Stimulated activated CD8-positive, alpha-beta memory T cell treated with anti-CD3 and anti-CD28 coated beads, Interleukin-4, amount 100 ng/mL, for 4 hours (primary cell): ENCODE measurements at places on chromosomes 12 and 14.
A peak's percentile ranks its signal among the peaks of the same experiment; 100 is the strongest.

- DNase-seq, result no peak
These were observed 22.9 kb downstream of the CPSF2 start for GRCh38 chr14:92144708-92145107.

DNA sequence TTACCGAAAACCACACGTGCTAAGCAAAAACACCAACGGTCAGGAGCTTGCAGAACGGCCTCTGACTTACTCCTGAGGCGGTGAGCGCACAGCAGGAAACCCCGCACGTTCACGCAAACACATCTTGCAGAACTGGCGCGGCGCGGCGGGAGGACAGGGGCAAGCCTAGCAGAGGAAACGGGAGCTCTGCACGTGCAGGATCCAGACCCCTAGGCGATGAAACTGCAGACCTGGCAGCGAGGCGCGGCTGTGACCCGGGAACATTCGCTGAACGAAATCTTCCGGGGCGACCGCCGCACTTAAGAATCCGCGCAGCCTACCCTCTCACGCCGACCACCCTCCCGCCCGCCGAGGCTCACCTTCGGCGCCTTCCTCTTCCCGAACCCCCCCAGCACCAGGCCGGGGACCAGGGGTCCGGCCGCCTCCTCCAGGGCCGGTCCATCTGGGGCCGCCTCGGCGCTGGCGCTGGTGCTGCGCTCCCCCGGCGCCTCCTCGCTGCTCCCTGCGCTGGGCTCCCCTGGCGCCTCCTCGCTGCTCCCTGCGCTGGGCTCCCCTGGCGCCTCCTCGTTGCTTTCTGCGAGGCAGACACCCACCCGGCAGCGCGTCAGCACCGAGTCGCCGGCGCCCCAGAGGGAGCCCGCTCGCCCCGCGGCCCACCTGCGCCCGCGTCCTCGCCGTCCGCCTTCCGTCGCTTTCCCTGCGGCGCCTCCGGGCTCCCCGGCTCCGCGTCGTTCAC, 615 bp downstream of the DDX51 start:
- DNase-seq, result no peak

GRCh38 chr12:25833657-25834056, 124.8 kb upstream of the RASSF8 start:
- DNase-seq, result no peak

- no peak for DNase-seq
These were observed 31.1 kb upstream of the NUBPL start for GRCh38 chr14:31530136-31530535.

DNA sequence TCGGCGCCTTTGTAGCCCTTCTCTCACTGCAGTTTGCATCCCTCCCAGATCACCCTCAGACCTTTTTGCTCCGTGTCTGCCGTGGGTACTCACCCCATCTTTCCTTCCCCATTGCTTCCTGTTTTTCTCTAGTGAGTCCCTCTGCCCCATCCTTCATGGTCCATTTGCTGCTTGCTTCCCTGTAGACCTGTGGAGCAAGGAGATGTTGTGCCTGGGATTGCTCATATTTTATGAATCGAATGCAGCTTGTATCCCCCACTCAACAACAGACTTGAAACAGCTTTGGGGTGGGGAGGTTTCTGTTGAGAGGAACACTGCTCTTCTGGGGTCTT, 661 bp downstream of the DENR start:
- DNase-seq, result no peak

DNA sequence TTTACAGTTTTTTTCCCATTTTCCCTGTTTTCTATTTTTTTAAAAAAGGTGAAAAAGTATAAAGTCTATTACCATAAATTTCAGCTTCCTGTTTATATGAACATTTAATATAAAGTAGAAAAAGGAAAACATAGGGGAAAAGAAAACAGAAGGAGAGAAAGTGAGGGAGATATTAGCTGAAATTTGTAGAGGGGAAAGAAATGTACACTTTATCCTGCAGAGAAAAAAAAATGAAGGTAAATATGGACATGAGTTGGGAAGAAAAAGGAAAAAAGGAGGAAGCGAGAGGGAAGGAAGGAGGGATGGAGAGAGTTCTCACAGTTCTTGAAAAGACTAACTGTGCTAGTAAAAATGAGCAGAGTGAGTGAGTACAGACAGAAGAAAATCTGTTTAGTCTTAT, 91.6 kb upstream of the BTG1 start:
- DNase-seq, result no peak

GRCh38 chr14:56817396-56817921, 7.2 kb upstream of the OTX2 start:
- no peak for DNase-seq

DNA sequence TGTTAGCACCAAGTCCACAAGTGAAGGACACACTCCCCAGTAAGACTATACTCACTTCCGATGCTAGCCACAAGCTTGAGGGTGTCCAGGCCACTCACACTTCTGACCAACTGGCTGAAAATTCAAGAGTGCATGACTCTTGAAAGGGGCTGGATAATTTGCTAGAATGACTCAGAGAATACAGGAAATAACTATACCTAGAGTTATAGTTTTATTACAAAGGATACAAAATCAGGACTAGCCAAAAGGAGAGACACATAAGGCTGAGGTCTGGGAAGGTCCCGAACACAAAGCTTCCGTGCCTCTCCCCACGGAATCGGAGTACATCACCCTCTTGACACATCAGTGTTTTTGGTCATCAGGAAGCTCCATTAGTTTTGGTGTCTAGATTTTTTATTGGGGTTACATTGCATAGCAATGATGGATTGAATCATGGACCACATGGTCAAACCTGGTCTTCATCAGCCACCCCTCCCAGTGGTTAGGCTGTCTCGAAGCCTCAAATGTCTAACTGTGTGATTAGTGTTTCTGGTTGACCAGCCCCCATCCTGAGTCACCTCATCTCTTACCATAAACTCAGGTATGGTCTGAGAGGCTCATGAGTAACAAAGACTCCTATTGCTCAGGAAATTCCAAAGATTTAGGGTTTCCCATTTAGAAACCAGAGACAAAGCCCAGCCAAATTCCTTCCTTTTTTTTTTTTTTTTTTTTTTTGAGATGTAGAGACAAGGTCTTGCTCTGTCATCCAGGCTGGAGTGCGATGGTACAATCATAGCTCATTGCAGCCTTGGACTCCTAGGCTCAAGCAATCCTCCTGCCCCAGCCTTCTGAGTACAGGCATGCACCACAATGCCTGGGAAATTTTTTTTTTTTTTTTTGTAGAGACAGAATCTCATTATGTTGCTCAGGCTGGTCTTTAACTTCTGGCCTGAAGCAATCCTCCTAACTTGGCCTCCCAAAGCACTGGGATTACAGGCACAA, 472.0 kb upstream of the TBX3 start:
- DNase-seq, result no peak

GRCh38 chr14:99729991-99730875, 46.1 kb downstream of the CYP46A1 start:
- DNase-seq, result peak; percentile 24

DNA sequence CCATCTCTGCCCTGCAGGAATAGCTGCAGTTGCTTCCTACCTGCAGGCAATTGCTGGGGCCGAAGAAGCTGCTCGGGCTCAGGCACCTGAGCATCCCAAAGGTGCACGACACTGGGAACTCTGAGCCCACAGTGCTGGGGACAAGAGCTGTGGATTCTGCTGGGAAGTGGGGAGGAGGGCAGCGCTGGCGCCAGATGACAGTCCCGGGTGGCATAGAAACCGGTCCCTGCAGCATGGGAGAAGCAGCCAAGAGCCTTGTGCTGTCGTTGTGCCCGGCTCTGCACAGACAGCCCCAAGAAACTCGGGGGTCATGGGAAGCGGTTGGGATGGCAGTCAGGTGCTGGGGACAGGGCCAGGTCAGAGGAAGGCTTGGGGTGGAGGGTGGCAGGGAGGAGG, 529 bp downstream of the LRTM2 start:
- DNase-seq, result no peak

DNA sequence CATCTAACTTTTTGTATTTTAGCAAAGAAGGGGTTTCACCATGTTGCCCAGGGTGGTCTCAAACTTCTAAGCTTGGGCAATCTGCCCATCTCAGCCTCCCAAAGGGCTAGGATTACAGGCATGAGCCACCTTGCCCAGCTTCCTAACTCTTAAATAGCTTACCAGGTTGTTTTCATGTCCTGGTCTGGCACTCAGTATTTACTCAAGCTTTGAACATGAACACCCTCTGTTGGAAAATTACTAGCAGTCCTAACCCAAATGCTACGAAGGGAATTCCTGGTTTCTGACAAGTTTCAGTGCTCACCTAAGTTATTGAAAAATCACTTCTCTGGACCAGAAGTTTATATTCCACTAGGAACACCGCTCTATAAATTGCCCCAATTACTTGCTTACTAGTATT, 32.5 kb upstream of the GCH1 start:
- no peak for DNase-seq

GRCh38 chr14:61472011-61472672, 150.8 kb downstream of the PRKCH start:
- DNase-seq, result no peak

GRCh38 chr12:120497524-120498150, 1.7 kb downstream of the DYNLL1 start:
- DNase-seq, result no peak

GRCh38 chr14:104084251-104085002, 1.1 kb upstream of the ASPG start:
- no peak for DNase-seq

DNA sequence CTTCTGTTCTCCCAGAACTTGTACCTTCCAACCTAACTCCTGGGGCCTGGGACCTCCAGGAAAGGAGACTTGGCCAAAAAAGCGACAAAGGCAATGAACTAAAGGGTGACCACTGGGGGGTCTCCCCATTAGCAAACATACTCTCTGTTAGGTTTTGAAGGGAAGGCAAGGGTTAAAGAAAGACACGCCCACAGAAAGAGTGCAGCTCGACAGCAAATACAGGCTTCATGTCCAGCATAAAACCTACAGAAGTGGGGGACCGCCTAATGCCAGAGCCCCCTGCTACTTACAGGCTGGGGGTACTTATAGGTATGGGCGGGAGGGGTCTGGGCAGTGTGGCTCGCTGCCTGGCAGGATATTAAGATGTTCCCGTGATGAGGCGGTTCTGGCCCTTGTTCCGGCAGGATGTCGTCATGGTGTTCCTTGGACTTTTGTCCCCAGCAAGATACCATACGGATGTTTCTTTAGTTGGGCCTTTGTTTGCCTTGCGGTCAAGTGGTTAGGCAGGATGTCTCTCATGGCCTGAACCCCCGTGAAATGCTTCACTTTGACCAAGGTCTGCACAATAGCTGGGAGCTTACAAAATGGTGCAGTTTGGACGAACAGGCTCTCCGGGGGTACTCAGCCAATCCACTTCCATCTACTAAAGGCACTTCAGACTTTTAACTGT, 53.4 kb downstream of the PRMT8 start:
- DNase-seq, result no peak

DNA sequence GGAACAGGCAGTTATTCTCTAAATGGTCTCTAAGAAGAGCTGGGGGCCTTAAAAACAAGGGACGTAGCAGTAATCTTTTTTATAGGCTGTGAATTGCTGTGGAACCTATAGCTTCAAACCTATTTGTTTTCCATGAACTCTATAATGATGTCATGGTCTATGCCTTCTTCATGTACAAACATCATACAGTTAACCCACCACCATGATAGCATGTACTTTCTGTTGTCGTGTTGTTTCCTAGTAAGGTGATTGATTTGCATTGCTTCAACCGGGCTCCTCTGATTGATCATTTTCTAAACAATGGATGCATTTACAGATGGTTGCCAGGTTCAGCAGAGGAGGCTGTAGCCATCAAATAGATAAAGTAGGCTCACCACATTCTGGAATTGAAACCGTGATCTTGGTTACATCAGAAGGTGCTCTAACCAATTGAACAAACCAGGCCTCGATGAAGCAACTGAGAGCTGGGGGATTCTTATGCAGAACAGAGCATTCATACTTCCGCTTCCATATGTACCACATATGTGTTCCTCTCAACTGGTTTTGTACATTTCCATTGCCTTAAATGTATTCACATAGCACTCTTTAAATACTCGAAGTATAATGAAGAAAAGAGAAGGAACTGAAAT, 25.6 kb upstream of the PCNX1 start:
- no peak for DNase-seq

GRCh38 chr14:38124506-38124905, 83.2 kb upstream of the SSTR1 start:
- DNase-seq, result no peak

DNA sequence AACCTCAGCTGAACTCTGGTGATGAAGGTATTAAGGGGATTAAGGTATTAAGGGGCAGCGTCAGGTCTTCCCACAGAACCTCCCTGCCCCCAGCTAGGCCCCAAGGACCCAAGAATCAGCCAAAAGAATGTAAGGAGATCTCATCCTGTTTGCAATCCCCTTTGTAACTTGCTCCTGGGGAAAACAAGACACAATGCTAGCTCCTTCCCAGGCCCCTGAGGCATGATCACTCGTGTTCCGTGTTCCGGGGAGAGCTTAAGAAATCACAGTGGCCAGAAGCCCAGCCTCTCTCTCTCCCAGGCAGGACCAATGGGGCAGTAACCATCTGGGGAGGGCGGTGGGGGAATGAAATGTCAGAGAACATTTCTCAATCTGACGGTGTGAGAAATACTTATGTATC, 33.2 kb downstream of the PIGH start:
- DNase-seq, result no peak

- DNase-seq, result no peak
These were observed 606 bp downstream of the TNFAIP2 start for GRCh38 chr14:103123634-103124500.

DNA sequence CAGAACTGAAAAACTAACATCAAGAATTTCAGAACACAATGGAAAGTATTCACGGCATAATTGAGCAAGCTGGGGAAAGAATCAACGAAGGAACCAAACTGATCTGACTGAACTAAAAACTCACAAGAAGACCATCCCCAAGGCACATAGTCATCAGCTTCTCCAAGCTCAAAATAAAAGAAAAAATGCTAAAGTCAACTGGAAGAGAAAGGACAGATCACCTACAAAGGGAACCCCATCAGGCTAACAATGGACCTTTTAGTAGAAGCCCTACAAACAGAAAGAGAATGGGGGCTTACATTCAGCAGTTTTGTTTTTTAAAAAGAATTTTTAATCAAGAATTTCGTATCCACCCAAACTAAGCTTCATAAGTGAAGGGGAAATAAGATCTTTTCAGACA, 11.7 kb downstream of the TAS2R50 start:
- DNase-seq, result no peak
